ENCODE measurements at places on chromosomes 2 and 18.

- DNase-seq, result no peak
Measured at GRCh38 chr18:79987566-79987965, 797 bp downstream of the TXNL4A start.

GRCh38 chr18:8450013-8450412, 159.2 kb upstream of the RAB12 start:
- peak; percentile 65 for DNase-seq

DNA sequence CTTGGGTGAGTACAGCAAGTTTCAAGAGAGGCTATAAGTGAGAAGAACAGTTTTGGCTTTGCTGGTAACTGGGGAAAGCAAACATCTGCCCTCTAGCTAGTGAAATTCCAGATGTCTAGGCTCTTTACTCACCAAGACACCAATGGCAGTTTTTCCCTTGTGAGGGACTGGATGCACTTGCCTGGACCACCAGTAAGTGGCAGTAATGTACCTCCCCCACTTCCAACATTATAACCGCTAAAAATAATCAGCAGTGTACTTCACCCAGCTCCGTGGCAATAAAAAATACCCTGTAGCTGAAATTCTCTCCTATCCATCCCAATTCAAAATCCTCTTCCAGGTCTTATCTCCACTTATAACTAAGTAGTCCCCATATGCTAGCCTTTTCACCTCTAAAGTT, 383.9 kb downstream of the ARHGAP15 start:
- DNase-seq, result peak; percentile 62

DNA sequence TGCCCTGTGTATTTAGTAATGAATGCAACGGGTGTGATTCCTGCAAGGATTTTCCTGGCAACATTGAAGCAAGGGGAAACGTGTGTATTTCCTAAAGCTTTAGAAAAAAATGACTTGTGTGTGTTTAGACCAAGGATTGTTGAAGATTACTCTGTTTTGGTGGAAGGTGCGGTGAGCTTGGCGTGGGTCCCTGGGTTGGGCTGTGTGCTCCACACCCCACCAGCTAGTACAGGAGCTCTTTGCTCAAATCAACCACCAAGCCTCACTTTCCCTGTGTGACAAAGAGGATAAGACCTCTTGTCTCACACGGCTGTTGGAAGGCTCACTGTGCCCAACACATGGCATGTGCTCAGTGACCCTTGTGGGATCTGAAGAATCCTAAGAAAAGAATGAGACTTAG, 21.4 kb upstream of the GREB1 start:
- no peak for DNase-seq
